Right ventricle myocardium inferior (tissue), 1 donor: ENCODE measurements at places on chromosomes 1 and 21. TPM values are rescaled to one million over a fixed set of nuclear protein-coding genes. Genes with fewer than 3 reads are reported as not detected.

DNA sequence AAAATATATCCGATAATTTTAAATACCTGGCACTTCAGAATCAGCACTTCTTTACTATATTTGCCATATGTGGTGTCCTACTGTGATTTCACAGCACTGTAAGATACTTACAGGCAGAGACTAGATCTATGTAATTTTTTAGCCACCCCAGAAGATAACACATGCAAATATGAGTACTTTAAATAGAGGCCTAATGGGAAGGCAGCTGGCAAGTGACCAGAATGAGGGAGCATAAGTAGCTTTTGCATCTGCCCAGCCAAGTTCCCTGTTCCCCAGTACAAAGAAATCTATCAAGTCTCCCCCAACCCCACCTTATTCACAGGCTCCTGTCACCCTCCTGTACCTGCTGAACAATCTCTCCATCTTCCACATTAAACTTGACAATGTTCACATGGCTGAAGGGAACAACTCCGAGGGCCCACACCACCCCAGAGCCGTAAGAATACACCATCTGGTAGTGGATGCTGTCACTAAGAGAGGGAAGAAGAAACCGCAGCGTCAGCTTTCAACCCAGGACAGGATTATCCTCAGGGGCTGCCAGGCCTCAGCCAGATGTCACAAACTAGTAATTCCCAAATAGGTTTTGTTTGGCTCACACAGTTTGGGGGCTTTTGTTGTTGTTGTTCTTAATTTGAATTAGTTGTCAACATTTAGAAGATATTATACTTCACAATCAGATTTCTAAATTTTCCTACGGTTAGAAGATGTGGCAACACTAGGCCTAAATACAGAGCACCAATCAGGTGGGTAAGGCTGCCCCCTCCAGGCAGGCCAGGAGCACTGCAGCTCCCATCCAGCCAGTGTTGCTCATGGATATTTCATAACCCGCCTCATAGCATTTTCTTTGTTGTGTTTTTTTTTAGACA, 10.4 kb downstream of the EMC1 start:
- peak; percentile 80 for DNase-seq

DNA sequence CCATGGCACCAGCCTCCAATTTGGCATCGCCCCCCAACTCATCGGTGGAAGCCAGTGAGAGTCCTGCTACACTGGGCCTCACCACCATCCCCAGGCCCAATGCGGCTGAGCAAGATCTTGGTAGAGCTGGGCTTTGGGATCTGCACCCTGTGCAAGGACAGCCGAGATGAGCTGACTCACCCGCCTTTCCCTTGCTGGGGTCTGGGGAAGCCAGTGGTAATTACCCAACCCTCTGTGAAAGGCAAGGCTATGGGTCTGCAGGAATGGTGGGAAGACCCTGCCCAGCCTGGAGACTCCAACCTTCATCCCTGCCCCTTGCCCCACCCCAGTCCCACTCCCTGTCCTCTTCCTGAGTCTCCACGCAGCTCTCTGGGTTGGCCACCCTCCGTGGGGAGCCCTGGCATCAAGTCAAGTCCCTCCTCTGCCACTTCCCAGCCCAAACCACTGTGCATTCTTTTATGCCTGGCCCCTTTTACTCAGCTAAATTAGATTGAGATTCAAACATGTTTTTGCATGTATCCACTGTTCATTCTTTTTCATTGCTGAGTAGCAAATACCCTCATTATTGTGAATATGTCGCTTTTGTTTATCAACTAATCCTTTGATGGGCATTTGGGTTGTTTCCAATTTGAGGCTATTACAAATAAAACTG, 8.8 kb downstream of the SMCP start:
- DNase-seq = no peak

The RNF187 gene
- 85.4 TPM for total RNA-seq

GRCh38 chr1:181514298-181515290, 31.3 kb downstream of the CACNA1E start:
- no peak for DNase-seq

GRCh38 chr1:20603504-20604464, 14.9 kb downstream of the CDA start:
- DNase-seq = peak; percentile 31

DNA sequence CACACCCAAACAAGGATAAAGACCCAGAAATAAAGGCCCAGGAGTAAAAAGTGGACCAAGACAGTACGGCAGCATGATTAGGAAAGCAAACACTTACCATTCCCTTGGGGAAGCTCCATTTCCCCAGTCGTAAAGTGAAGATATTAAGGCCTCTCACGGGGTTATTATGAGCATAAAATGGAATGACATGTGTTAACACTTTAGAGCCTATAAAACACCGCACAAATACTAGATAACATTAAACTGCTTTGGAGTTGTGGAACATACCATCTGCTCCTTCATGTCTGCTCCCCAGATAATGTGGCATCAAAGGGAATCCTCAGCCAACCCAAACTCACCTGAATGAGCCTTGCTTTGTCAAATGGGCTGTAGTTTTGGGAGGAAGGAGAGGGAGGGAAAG, 8.9 kb upstream of the ITLN2 start:
- no peak for DNase-seq

- no peak for DNase-seq
These were observed 65.1 kb upstream of the JUN start for GRCh38 chr1:58848818-58849411.

DNA sequence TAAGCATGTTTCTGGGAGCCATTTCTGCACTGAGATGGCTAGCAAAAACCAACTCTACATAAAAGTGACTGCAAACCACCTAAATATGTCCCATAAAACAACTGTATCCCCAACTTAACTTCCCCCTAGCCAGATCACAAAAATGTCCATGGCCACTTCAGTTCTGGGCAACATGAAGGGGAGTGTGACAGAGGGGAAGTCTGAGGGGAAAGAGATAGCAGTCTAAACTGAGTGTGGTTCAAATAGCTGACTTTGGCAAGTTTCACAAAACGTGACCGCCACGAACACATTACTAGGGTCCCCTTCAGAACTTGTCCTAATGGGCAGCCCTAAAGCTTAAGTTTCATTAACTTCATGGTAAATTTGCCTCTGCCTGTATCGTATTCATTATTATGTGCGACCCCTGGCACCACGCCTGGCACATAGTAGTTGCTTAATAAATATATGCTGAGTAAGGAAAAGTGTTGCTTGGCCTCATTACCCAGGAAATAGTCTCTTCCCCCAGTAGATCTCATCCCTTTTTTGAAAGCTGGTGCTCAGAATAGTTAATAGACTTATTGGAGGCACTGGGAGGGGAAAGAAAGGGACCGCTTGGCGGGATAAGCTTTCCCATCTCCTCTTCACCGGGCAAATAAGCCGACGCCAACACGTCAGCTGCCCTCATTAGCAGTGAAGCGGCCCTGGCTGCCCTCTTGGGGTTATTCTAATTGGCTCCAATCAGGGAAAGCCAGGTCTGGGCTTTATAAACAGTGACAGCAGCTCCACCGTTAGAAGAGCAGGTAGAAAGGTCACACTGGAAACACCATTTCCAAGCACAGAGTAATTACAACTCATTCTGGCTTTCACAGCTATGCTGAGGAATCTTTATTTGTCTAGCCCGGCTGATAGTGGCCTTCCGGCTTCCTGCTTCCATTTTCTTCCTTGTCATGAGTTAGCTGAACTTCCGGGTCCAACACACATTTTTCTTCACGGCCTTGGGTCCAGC, 122.1 kb downstream of the LRIG2 start:
- no peak for DNase-seq

The POLR3C gene
- total RNA-seq = 11.4 TPM

The TMEM200B gene
- 2.1 TPM for total RNA-seq
